ENCODE measurements at places on chromosomes 1 and 21. TPM values are rescaled to one million over a fixed set of nuclear protein-coding genes. Genes with fewer than 3 reads are reported as not detected.

- DNase-seq, result peak; percentile 61
Observed at GRCh38 chr1:91604632-91605031, 104.0 kb downstream of the CDC7 start.

- no peak for DNase-seq
Observed at GRCh38 chr21:37766129-37766528, 150.1 kb downstream of the KCNJ6 start.

- peak; percentile 30 for DNase-seq
Observed at GRCh38 chr1:1399872-1400575, 889 bp upstream of the CCNL2 start.

GRCh38 chr1:9100471-9101043, 28.3 kb downstream of the GPR157 start:
- DNase-seq, result peak; percentile 60

MROH7 gene
- 3.8 TPM for polyA plus RNA-seq

CD247 gene
- 1.8 TPM for polyA plus RNA-seq

- no peak for DNase-seq
Observed at GRCh38 chr1:245179706-245180105, 24.9 kb downstream of the KIF26B start.

OR4F16 gene
- polyA plus RNA-seq, result not detected

TTLL10 gene
- not detected for polyA plus RNA-seq

BRDT gene
- not detected for polyA plus RNA-seq

DNA sequence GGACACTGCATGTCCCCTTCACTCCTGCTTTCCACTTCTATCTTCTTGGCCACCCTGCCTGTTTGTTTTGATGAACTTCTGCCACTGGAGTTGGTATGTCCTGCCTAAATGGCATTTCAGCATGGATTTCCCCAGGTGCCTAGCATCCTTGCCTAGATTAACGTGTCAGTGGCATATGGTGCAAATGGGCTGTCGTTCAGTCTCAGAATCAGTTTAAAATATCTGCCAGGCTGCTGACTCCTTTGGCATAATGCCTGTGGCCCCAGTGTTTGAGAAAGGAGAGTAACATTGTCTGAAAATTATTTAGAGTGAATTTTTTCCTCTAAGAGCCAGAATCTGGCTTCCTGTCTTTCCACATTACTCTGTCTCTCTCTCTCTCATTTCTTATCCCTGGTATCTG, 64.9 kb upstream of the BARHL2 start:
- DNase-seq, result no peak

DNA sequence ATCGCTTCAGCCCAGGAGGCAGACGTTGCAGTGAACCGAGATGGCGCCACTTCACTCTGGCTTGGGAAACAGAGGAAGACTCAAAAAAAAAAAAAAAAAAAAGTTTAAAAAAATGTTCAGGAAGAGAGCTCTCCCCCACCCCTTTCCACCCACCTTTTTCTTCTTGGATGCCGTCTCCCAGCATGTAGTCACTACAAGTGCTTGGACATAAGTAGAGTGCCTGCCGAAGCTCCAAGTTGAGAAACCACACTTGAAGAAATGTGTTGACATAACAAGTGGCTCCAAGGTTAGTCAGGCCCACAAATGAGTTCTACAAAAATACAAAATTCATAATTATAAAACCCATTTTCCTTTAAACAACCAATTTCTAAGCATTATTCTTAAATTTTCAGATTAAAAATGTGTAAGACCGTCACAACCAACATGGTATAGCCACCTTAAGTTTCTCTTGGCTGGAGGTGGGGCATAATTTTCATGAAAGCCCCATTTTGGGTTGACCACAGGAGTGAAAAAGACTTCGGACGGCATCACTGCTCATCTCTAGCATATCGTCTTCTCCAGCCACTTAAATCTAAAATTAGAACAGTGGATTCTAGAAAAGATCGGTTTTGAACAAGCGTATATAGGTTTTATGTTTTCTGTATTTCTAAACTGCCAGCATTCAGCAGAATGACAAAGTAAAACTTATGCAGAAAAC, 26.4 kb downstream of the USP48 start:
- DNase-seq, result no peak

- peak; percentile 85 for DNase-seq
Observed at GRCh38 chr1:48687282-48688045, 89.2 kb downstream of the BEND5 start.

DNA sequence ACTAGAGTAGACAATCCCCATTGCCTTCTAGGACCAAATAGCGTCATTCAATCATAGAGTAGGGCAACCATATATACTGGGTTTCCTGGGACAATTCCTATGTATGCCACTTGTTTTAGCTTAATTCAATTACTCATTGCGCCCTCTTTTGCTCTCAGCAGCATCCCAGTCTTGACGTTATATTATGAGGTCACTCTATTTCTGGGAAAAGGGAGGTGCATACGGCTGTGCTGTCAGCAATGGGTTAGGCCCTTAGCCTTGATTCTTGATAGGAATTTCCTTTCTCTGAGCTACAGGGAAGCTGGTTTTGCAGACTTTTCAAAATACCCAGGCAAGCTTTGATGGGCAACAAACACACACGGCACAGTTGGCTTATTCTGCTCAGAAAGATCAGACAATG, 4.4 kb upstream of the KAZN start:
- no peak for DNase-seq

OR2L13 gene
- not detected for polyA plus RNA-seq

GRCh38 chr1:116365353-116365780, 7.7 kb upstream of the ATP1A1 start:
- peak; percentile 65 for DNase-seq

IFFO2 gene
- polyA plus RNA-seq, result 7.5 TPM

DNA sequence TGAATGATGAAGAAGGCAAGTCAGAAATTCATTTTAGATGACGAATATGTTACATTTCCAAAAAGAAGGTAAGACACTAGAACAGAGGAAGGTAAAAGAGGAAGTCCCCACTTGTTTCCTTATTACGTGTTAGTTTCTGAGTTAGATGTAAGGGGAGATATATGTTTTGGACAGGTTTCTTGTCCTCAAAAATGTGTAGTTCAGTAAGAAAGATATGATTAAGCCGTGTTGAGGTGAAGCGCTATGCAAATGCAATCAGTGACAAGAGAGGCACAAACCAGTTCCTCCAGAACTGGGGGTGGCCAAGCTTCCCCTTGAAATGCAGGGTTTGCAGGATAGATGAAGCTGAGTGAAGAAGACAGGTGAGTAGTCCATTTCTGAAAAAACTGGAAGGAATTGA, 293.3 kb upstream of the RUNX1 start:
- no peak for DNase-seq

RNU1-2 gene
- 26.8 TPM for polyA plus RNA-seq

DNA sequence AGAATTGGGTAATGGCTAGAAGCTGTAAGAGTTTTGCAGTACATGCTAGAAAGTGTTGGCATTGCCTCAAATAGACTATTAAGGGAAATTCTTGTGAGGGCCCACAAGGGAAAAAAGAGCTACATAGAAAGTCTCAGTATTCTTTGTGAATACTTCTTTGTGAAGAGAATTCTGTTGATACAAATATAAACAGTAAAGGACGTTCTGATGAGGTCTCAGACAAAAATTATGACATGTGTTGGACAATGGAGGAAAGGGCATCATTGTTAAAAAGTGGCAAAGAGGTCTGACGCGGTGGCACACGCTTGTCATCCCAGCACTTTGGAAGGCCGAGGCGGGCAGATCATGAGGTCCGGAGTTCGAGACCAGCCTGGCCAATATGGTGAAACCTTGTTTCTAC, 458.9 kb downstream of the NCAM2 start:
- no peak for DNase-seq

- DNase-seq, result no peak
Observed at GRCh38 chr21:39852726-39853500, 14.3 kb upstream of the PCP4 start.

GRCh38 chr1:3775490-3776230, 3.1 kb downstream of the SMIM1 start:
- DNase-seq, result peak; percentile 89

DNA sequence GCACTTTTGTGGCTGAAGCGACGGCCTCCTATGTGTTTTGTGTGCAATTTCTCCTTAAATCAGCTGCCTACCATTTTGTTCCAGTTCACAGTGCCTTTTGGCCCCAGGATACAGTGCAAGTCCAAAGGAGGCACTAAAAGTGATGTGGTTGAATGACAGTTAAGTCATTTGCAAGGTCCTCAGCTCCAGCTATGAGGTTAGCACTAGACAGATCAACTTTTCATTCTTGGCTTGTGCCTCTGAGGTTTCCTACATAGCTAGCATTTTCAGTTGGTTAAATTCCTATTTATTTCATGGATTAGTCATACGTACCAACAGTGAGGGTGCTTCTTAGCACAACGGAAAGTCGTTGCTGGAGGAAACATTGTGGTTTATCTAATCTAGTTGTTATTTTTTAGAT, 59.3 kb upstream of the NTPCR start:
- DNase-seq, result no peak

DNA sequence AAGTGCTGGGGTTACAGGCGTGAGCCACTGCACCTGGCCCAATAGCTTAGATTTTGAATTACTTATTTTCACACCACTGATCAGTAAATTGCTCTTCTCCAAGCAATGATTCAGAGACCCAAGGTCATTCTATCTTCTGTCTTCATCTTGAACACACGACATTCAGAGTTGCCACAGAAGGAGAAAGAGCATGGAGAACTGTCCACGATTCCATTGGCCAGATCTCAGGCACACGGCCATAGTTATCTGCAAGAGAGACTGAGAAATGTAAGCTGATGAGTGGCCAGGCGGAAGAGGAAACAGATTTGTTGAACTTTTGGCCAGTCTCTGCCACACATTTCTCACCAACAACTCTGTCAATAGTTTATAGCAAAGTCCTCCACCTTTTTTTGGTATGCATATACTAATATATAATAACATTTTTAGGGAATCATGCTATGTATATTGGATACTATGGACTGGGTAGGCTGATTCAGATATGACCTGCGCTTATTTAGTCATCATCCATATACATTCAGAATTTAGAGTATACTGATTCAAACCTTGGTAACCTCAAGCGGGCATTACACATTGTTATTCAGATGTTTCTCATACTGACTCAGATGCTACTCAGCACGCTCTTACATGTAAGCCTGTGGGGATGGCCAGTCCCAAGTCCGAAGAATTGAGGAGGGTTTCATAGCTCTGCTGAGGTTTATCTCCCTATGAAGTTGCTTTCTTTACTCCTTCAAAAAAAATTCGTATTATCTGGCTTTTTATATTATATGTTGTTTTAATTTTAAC, 25.5 kb upstream of the CAP1 start:
- DNase-seq, result no peak

DNA sequence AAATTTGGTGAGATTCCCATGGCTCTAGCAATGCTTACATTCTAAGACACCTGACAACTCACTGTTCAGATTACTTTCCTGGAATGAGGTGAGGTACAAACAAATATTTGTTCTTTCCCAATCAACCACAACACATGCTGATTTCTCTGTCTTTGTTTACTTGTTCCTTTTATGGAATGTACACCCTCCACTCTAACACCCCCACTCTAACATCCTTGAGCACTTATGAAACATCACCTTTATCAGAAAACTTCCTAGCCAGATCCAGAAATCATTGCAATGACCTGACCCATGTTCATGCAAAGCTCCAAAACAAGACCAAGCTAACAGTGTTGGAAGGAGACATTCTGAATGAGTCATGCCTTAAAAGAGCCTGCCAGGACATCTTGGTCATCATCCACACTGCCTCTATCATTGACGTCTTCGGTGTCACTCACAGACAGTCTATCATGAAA, 35.5 kb downstream of the HSD3B1 start:
- no peak for DNase-seq

KRTAP12-2 gene
- polyA plus RNA-seq, result not detected

- peak; percentile 86 for DNase-seq
Observed at GRCh38 chr1:156601122-156601830, at the start of gene GPATCH4. TSS of gene GPATCH4 (minus strand) at chr1:156601479.

DNA sequence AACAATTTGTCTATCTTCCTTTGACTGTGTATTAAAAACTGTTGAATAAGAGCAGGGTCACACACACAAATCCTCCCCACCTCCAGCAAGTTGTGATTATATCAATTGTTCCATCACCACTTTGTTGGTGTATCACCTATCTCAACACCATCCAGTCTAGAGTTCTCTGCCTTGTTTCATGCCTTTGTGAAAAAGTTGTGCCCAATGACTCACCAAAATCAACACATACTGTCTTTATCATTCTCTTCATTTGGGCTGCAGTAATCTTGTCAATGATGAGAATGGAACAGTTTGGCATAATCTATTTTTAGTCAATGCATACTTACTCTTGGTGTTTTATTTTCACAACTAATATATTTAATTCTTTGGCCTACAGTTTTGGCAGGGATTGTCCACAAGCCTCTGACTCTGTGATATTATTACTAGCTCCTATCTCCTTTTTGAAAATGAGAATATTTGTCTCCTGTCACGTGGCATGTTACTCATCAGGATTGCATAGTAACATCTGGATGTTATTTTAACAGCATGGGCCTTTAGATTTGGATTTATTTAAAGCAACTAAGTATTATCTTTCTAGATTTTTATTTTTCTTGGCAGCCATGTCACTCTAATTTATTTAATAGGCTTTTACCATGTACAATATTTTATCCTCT, 5.1 kb downstream of the C1orf87 start:
- no peak for DNase-seq

DNA sequence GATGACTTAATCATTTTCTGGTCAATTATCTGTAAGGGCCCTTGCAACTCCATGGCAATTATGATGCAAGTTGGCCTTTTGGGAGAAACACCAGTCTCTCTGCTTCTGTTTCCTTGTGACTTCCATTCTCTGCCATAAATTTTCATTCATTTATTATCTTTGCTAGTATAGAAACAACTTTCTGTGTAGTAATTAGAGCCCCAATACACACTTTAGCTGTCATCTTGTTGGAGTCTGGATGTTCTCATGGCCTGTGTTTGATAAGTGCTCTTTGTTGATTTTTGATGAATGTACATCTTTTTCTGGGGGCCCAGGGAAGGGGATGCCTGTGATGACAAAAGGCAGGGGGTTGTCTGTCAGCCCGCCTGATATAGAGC, 22.4 kb downstream of the PROX1 start:
- DNase-seq, result no peak
